Activated CD4-positive, alpha-beta T cell treated with anti-CD3 and anti-CD28 coated beads, Interleukin-2, amount 50 U/mL, for 48 hours (primary cell): ENCODE measurements at places on chromosomes 1 and 21.

GRCh38 chr1:64327119-64327518 lies 123.7 kb downstream of the UBE2U start:
- DNase-seq = no peak

GRCh38 chr1:39238476-39238875 lies 34.0 kb downstream of the MACF1 start:
- no peak for DNase-seq

- DNase-seq = no peak
Observed at GRCh38 chr1:242425232-242425631, 99.3 kb downstream of the PLD5 start.

GRCh38 chr1:63524201-63524600 lies 876 bp downstream of the EFCAB7 start:
- no peak for DNase-seq

DNA sequence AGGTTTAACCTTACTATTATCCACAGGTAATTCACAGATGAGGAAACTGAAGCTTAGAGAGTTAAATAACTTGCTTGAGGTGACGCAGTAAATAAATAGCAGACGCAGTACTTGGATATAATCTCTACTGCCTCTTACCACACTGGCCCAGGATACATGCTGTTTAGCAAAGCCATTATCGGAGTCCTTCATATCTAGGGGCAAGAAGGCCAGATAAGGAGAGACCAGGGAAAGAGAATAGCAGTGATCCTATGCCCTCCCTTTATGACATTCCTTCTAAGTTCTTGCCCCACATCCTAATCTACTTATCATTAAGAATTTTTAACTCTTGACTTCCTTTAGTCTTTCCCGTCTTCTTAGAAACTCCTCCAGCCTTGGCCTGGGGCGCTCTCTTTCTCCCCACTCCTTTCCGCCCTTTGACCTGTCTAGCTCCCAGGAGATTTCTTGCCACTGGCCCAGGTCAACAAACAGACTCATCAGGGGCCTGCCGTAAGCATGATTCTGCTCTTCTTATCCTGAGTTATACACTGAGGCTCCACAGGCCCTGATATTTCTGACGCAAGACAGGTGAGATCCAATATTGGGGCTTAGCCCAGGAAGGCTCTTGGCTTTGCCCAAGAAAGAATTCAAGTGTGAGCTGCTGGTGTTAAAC lies 11.4 kb upstream of the SLAMF1 start:
- DNase-seq = no peak

DNA sequence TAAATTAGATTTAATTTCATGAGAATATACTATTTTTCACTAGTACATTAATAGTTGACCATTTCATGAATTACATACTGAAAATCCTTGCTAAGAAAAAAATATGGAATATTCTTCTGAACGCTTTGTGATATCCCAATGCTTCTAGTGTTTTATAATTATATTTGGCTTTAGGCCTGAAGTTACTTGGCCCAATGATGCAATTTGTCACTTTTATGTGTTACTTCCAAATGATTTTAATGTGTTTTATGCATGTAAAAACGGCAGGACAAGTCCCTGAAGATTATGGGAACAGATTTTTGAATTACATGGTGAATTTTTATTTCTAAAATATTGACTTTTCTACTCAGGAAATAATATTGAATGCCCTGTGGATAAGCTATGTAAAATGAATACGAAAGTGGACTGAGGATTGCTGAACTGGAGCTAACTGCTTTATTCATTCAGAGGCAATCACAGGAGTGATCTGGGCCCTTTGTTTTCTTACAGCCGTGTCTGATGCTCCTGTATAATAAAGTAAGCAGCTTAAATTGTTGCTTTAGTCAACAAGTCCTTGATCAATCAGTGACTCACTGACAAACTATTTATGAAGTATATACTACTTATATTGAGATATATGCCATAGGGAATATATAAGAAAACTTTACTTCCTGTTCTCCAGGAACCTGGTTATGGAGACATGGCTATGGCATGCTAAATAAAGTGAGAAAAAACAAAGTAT lies 543.0 kb upstream of the RGS18 start:
- no peak for DNase-seq

DNA sequence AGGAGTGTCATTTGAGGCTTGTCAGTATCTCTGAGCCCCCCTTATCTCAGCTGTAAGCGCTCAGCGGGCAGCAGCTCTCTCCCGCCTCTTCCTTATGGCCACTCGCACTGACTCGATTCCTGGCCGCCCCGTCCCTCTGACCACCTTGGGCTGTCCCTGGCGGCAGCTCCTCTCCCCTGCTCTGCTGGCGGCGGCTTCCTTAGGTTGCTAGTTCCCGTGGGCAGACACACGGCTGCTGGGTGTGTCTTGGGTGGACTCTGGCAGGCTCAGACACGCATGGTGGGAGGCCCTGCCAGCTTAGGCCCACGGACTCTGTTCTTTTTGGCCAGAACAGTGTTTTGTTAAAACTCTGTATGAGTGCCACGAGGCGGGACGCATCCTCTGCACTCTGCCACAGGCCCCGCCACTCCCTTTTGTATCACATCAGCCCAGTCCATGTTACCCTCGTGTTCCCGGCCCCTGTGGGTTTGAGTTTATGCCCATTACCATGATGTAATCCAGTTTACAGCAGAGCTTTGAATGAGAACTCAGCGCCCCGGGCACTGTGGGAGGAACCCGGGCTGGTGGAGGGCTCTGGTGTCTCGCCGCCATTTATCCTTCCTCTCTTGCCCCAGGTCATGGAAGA lies 45.9 kb downstream of the COQ8A start:
- DNase-seq = no peak

DNA sequence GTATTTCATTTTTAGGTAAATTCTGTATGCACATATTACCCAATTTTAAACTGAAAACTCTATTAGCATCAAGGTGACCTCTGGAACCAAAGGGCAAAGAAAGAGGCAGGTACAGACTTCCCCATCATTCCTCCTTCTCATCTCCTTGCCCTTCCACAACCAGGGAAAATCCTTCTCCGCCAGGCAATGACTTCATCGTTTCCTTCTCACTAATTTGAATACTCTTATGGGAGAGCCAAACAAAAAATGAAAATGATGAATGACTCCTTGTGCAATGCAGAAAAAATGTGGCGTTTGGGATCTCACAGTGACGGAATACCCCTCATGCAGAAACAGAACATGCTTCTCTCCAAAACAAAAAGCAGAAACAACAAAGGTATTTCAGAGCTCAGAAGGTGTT lies 83.7 kb downstream of the HLCS start:
- no peak for DNase-seq

- DNase-seq = no peak
Observed at GRCh38 chr1:101313356-101313755, 76.5 kb downstream of the S1PR1 start.

- DNase-seq = no peak
Observed at GRCh38 chr1:81023187-81023724, 777.5 kb upstream of the ADGRL2 start.

- DNase-seq = no peak
Observed at GRCh38 chr1:69570356-69570755, 2.6 kb downstream of the LRRC7 start.

DNA sequence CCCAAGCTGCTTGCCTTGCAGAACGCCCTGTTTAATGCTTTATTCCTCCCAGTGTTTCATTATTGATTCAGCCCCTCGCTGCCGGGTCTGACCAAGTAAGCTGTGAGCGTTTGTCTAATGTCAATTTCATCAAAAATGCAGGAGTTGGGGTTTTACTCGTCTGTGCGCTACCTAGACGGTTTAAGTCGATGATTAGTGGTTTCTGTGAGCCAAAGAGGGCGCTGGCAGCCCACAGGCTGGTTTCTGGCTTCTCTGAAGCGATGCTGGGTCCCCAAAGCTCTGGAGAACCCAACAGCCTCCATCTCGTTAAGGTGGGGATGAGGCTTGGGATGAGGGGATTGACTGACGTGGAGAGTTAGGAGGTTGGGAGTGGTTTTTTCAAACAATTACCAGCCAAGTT lies 102.9 kb downstream of the SYF2 start:
- no peak for DNase-seq

DNA sequence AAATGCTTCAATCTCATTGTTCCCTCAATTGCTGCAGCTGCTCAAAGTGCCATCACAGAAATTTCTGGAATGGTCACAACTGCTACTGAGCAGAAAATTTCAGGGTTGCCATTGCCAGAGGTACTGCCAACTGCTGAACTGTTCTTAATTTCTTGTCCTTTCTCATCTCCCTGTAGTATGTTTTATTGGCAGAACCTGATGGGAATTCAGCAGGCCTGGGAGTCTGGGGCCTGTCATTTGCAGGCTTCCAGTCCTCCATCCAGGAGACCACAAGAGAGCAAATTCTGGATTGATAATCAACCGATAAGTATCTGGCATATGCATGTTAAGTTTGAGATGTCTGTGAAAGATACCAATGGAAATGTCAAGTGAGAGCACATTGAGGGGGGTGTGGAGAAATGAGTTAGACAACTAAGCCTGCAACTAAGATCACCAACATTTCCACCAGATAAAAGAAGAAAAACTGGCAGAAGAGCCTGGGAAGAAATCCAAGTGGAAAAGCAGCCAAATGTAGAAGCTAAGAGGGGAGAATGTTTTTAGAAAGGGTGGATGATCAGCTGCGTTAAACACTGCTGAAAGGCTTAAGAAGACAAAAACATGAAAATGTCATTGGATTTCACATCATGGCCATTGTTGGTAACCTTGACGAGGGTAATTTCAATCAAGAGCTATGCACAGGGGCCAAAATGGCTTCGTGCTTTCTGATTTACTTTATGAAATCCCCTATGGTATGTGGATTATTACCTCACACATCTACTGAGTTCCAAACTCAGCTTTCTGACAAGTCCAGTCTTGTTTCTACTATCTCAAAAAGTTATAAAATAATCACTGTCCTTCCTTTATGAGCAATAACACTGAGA lies 648.1 kb downstream of the PLPP3 start:
- no peak for DNase-seq

GRCh38 chr1:111406321-111406768 lies 21.2 kb downstream of the OVGP1 start:
- peak; percentile 21 for DNase-seq

DNA sequence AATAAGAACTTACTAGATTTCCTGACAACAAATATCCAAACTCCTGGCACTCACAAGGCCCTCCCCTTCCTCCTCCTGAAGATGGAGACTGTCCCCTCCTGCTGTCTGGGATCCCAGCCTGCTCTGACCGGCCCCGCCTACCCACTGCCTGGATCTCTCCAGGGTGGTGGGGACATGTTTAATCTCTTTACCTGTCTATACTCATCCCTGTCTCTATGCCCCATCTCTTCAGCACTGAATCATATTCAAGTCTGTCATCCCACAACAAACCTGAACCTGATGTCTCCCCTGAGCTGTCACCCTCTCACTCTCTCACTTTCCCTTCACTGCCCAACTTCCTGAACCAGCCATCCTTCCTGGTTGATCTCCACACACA lies 22.1 kb downstream of the MATN1 start:
- DNase-seq = no peak

- no peak for DNase-seq
Observed at GRCh38 chr1:34408011-34408410, 231.3 kb downstream of the C1orf94 start.

DNA sequence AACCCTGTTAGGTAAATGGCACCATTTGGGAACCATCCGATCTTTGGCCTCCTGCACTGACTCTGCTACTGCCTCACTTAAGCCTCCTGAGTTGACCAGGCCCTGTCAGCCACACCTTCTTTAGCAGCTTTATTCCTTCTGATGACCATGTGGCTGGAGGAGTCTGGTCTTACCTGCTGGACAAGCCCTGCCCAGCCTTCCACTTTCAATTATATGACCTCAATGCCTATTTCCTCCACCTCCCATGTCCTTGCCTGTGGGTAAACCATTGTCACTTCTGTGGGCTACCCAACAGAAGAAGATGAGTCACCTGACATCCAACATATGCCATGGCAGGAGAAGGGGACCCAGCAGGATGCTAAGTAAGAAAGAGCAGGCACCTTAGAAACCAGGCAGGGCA lies 393.8 kb downstream of the NTNG1 start:
- no peak for DNase-seq

- DNase-seq = no peak
Observed at GRCh38 chr1:153976819-153977249, 640 bp downstream of the JTB start.

- DNase-seq = no peak
Observed at GRCh38 chr1:77542813-77543420, 139.5 kb downstream of the ZZZ3 start.

GRCh38 chr21:44858291-44858690 lies 15.2 kb downstream of the PTTG1IP start:
- DNase-seq = no peak

DNA sequence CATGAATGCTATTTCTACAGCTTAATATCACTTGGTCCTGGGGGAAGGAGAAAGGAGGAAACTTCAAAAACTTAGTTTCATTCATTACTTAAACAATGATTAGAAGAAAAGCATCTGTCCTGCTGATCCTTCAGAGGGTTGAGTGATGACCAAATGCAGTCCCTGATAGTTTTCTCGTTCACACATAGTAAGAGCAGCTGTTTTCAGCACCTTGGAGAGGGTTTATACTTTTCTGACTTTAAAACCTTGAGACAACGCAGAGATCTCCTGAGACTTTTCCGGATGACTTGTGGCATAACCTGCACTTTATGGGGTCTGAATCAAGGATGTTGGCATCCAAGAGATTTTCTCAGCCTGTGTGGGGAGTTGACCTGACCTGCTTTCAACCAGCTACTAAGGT lies 94.0 kb upstream of the KCND3 start:
- DNase-seq = no peak

DNA sequence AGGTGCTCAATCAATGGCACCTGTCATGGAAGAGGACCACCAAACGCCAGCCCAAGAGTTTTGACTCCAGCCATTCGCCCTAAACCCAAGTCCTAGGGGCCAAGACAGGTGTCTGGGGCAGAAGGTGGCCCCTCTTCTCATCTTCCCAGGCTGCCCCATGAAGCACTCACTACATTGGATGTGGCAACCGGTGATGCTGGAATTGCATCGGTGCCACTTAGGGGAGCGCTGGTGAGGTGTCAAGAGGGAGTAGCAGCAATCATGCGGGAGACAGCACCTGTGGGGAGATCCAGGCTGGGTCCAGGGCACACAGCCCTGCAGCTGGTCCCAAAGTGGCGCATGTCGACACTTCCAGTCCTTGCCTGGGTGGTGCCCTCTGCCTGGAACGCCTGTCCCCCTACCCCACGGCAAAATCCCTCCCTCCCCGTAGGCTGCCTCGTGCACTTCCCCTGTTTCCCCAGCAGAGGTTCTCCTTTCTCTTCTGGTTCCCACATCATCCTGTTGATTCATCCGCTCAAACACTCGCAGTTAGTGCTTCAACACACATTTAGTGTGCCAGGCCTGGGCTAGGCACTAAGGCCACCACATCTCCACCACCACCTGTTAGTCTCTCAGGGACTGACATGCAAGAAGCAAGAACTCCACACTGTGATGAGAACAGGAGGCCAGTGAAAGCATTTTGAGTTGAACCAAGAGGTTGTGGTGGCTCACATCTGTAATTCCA lies 18.5 kb downstream of the PLA2G2D start:
- DNase-seq = peak; percentile 35

- no peak for DNase-seq
Observed at GRCh38 chr1:90732136-90732535, 15.0 kb upstream of the BARHL2 start.

GRCh38 chr1:73947009-73947408 lies 251.0 kb downstream of the LRRIQ3 start:
- no peak for DNase-seq
